Astrocyte of the cerebellum (primary cell): ENCODE measurements at places on chromosomes 13 and 19.
A peak's percentile ranks its signal among the peaks of the same experiment; 100 is the strongest.

GRCh38 chr19:6720369-6721137 is at the start of gene C3:
Gene C3 (minus strand): TSS chr19:6720650. CDS start chr19:6720589, 61 bp downstream.
- no peak for DNase-seq

GRCh38 chr13:40495621-40496001 is 170.8 kb downstream of the FOXO1 start:
- no peak for DNase-seq

- no peak for DNase-seq
Observed at GRCh38 chr13:47523771-47524170, 477.3 kb downstream of the SUCLA2 start.

GRCh38 chr19:38285567-38285966 is 18.5 kb upstream of the C19orf33 start:
- no peak for DNase-seq

GRCh38 chr13:99357131-99357596 is 50.0 kb upstream of the GPR183 start:
- peak; percentile 24 for DNase-seq

DNA sequence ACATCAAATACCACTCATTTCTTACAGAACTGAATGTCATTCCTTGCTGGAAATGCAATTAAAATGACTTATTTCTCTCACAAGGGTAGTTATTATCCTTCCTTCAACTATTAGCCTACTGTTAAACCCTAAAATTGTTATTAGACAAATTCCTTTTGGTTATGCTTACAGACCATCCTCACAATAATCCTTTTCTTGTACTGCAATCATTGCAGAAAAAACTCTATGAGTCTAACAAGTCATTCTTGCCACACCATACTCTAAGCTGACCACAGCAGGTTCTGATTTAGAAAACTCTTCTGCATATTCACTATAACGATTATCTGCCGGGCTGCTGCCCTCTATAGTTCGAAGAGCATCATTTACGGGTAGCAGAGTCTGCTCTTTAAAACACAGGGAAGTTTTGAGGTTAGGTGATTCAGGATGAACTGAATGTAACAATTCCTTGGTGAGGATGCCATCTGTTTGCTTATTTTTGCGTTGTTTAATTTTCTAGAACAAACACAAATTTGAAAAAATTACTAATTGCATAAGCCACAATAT is 38.2 kb downstream of the MTMR6 start:
- peak; percentile 24 for DNase-seq
